Iris pigment epithelial cell (primary cell): ENCODE measurements at places on chromosomes 1 and 21.

DNA sequence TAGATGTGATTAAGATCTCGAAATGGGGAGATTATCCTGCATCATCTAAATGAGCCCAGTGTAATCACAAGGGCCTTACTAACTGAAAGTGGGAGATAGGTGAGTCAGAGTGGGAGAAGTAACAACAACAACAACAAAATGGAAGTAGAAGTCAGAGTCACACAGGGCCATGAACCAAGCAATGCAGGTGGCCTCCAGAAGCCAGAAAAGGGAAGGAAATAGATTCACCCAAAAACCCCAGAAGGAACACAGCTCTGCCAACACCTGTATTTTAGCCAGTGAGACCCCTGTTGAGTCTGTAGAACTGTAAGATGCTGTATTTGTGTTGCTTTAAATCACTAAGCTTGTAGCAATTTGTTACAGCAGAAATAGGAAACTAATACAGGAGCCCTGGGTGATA lies 4.1 kb downstream of the TAGLN2 start:
- peak; percentile 43 for DNase-seq

DNA sequence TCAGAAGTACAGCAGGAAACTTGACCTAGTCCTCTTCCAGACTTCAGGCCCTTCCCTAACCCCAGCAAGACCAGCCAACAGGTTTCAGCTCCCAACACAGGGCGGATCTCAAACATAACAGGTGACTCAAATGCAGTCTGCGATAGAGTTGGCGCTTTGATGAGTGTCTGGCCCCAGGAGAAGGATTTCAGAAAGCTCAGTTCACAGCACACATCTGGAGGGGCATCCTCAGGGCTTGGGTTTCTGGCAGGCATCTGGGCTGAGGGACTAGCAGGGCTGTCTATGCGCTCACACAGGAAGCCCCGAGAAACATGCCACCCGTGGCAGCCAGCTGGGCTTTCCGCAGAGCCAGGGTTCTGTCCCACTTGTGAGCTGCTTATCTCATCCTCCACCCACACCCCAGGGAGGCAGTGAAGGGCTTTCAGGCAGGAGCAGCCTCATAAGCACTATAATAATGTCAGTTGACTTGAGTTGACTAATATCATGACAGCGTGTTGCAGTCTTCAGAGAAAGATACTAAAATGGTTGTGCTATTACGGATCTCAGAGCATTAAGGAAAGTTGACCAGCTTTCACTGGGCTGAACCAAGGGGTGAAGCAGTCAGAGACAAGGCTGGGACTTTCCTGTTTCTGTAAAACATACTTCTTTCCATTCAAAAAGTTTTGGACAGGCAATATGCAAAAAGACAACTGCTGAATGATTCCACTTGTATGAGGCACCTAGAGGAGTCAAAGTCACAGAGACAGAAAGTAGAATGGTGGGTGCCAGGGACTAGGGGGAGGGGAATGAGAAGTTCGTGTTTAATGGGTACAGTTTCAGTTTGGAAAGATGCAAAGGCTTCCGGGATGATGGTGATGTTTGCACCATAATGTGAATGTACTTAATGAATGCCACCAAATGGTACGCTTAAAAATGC lies 233.0 kb upstream of the IRF2BP2 start:
- DNase-seq: no peak

DNA sequence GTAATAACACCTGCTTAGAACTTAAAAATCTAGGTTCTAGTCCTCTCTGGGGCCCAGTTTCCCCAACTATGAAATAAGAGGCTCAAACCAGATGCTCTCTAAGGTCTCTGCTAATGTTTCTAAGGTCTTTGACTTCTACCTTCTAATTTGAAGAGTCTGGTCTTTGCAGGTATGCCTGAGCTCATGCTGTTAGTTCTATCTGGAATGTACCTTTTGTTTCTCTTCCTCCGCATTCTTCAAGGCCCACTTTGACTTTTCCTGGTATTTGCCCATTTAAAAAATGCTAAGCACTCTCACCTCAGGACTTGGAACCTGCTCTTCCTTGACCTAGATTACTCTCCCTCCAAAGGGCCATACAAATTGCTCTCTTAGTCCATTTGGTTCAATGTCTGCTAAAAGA lies 13.5 kb downstream of the SLC35D1 start:
- DNase-seq: no peak

- DNase-seq: no peak
Measured at GRCh38 chr1:228465571-228466146, 21.5 kb upstream of the RNF187 start.

DNA sequence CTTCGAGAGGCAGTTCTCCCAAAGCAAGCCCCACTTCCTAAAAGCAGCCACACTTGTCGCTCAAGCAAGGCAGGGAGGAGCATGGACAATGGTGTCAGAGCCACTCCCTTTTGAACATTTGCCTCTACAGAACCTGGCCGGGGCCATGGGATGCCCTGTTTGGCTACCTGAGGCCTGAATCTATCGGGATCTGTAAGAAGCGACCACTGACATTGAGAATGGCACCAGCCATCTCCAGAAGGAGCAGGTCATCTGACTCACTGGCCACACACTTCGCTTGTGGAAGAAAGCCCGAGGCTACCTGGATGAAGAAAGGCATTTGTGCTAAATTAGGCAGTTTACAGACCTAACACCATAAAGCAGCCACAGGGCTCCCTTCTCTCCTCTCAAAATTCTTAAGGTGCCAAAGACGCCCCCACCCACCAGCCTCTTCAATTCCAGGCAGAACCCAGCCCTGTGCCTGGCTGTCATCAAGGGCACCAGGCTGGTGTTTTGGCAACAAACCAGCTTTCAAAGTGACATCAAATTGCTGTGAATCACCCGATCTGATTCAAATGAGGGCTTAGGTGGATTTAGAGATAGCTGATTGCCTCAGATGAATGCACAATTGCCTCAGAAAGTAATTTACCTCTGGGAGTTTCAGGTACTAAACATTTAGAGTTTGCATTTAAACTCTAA lies 104.8 kb downstream of the ETS2 start:
- no peak for DNase-seq

GRCh38 chr1:225848030-225848955 lies 33.9 kb downstream of the TMEM63A start:
- peak; percentile 45 for DNase-seq
